ENCODE measurements at places on chromosomes 7 and 10.

- DNase-seq = no peak
These were observed 6.7 kb upstream of the TPST1 start for GRCh38 chr7:66198469-66198868.

DNA sequence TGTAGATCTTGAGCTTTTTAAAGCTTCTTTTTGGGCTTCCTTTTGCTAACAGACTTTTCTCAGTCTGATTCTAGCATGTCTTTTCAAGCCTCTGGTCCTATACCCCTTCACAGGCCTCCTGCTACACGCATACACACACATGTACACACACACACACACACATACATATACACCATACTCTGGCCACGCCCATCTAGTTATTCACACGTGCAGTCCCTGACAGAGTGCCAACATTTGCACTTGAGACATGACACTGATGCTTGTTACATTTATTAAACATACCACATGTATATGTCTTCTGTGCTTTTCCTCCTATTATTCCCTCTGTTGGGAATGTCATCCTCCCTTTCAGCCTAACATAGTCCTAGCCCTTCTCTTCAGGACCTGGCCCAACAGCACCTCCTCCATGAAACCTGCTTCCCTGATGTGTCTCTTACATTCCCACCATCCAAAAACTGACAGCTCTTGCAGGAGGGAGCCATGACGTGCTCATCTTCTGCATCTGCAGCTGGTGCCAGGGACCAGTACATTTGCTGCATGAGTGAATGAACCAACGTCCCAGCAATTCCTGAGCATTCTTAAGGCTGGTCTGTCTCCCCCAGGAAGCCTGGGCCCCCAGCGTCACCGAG lies 222.1 kb downstream of the ARHGAP12 start:
- no peak for DNase-seq

DNA sequence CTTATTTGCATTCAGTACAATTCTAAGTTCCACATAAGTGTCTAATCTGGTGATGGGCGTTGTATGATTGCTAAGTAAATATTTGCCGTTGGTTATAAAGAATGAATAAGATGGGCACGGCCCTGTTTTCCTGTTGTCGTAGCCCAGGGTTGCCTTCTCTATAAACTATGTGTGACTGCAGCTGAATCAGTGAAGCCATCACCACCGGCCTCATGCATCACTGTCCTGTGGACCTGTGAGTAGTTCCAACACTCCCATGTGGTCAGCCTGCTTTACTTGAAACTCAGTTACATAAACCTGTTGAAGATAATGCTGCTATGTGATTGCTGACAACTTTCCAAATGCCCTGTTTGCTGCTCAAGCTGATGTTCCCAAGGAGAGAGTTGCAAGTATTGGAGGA lies 21.6 kb upstream of the KLF6 start:
- peak; percentile 100 for DNase-seq

GRCh38 chr7:21656081-21656480 lies 113.2 kb downstream of the DNAH11 start:
- DNase-seq = no peak

GRCh38 chr7:81682873-81683272 lies 87.0 kb downstream of the HGF start:
- no peak for DNase-seq

GRCh38 chr7:50399206-50399605 lies 50.9 kb downstream of the FIGNL1 start:
- DNase-seq = no peak

- no peak for DNase-seq
These were observed 177.3 kb downstream of the DKK1 start for GRCh38 chr10:52491246-52491995.

DNA sequence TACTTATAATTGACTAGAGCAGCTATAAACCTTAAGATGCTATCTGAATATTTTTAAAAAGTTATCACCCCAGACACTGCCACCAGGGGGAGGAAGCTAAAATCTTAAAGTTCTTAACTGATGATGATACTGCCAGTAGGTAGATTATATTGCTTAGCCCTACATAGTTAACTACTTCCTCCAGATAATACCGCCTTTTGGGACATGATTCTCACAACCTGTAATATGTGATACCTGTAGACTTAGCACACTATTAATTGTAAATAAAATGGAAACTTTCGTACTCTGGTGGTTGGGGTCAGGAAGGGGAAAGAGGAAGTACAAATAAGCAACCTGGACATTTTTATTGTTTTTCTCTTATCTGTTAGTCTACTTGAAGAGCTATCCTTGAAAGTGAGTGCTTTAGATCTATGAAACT lies 268.9 kb downstream of the ADK start:
- DNase-seq = no peak

- DNase-seq = no peak
These were observed 108.9 kb upstream of the ASAH2 start for GRCh38 chr10:50360077-50360850.

DNA sequence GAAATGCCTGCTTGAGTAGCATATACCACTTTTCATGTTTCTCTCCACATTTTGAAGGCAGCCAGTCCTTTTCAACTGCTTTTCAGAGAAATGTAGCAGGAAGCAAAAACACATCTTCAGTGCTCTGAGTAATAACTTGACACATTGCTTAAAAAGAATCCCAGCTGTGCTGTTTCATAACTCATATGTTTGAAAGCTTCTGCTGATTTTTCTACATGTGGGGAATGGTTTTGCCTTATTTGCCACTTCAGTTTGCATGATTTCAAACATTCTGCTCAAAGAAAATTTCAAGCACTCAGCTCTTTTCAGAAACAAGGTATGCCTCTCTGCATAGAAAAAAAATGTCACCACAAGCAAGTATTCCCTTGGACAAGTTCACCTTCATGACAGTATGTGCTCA lies 732.8 kb downstream of the POM121L12 start:
- no peak for DNase-seq

DNA sequence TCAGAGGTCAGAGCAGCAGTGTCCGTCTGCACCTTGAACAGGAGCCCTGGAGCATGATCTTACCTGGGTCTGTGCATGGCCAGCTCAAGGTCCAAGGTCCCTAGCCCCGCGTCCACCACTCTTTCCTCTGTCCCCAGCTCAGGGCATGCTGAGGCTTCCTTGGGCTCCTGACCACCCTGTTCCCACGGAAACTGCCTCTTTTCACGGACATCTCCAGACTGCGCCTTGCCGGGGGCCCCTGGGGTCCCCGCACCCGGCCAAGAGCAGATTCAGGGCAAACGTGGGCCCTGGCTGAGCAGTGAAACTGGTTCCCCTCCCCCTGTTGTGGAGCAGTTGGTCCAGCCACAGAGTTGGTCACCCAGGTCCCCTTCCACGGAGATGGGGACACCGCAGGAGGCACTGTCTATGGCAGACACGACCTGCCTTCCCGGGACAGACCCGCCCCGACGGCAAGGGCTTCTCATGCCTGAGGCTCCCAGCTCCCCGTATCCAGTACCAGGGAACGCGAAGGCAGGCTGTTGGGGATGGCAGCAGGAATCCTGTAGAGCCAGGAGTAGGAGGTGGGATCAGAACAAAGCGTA lies 217.4 kb upstream of the PPP2R2D start:
- DNase-seq = no peak

DNA sequence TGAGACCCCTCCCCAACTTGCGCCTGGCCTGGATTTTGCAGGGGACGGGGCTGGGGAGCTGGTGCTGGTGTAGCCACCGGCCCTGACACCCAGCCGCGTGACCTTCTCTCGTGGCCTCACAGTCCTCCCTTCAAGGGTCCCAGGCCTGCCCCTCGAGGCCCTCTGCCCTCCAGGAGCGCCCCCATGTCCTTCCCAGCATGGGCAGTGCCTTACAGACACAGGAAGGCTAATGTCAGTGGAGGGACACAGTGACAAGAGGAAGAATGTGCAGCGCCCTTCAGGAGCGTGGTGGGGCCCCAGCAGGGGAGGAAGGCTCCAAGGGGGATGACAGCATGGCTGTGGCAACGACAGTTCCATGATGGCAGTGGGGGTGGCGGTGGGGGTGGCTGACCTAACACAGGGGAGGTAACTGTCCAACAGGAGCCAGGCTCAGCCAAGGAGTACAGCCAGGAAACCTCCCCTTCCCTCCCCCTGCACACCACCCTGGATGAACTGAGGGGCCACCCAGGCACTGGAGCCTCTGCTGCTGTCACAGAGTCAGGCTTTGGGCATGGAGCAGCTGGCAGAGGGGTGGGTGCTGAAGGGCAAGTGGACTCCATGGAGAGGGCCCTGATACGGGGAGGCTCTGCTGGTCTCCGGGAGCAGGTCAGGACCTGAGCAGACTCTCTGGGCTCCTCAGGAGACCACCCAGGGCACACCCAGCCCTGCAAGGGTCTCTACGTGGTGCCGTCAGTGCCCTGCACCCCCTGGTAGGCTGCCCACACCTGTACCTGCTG lies 76.0 kb upstream of the RET start:
- DNase-seq = no peak

DNA sequence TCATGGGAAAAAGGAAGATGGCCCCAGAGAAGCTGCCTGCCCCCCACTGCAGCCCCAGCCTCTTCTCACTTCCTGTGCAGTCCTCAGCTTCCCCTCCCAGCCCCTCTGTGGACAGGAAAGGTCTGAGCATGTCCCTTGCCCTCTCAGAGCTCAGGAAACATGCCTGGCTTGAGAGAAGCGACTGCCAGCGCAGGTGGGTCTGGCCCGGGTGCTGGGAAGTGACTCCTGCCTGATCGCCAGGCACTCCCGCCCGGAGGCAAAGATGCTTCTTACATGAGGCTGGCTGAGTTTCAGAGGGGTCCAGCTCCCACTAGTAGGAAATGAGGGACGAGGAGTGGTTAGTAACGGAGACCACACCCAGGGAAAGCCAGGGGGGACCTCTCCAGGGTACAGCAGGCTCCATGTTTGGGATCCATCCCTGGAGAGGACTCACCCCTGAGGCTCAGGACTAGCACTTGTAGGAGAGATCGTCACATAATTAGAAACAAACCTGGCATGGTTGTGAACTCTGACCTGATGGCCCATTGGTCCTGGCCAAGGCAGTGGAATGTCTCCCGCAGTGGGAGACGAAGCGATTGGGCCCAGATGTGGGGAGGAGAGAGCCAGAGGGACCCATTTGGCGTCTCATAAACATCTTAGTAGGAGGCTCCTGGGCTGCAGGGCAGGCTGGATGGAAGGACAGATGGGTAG lies 12.3 kb downstream of the ELN start:
- no peak for DNase-seq

DNA sequence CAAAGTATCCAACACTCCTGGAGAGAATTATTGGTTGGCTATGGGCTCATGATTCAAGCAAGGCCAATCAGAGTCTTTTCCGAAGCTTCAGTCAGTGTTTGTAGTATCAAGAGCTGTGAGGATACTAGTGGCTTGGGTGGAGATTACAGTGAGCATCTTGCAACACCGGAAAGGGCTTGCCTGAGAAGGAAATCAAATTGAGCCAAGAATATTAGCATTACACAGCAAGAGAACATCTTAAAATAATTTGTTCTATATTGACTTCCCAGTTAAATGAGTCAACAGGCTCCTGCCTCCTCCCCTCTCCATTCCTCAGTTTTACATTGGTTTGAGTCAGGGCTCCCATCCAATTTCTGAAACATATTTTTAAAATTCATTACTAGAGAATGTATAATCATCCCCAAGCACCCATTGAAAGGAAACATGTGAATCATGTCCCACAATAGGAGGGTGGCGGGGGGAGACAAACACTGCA lies 127.4 kb downstream of the ELAPOR2 start:
- DNase-seq = peak; percentile 14

DNA sequence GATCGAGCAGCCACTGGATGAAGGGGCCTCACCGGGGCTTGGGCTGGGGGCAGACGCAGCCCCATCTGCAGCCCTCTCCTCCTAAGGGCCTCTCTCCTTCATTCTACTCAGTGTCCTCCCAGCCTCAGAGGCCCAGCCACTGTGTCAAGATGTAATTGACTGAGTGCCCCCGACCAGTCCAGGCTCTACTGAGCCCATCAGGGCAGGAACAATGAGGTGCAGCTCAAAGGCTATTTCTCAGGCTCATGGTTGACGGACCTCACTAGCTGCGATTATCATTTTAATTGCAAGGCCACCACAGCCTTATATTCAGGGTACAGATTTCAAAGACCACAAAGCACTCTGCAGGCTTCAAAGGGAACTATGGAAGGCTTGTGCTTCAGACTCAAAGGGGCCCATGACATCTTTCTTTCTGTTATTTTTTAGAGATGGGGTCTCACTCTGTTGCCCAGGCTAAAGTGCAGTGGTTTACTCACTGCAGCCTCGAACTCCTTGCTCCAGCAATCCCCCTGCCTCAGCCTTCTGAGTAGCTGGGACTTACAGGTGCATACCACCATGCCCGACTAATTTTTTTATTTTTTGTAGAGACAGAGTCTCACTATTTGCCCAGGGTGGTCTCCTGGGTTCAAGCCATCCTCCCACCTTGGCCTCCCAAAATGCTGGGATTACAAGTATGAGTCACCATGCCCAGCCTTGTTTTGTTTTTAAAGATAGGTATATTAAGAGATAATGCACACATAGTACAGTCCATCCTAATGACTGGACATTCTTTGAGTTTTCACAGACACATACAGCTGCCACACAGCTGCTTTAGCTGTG lies 23.7 kb downstream of the SLC29A3 start:
- no peak for DNase-seq

GRCh38 chr10:79982362-79982800 lies 33.5 kb upstream of the SFTPD start:
- no peak for DNase-seq

- DNase-seq = no peak
These were observed 34.3 kb upstream of the EN2 start for GRCh38 chr7:155423337-155424285.

GRCh38 chr7:105210721-105211205 lies 178.0 kb downstream of the SRPK2 start:
- no peak for DNase-seq

- no peak for DNase-seq
These were observed 18.1 kb downstream of the PDGFA start for GRCh38 chr7:501526-501925.

- DNase-seq = no peak
These were observed 142.1 kb downstream of the PHTF2 start for GRCh38 chr7:77940647-77941046.

DNA sequence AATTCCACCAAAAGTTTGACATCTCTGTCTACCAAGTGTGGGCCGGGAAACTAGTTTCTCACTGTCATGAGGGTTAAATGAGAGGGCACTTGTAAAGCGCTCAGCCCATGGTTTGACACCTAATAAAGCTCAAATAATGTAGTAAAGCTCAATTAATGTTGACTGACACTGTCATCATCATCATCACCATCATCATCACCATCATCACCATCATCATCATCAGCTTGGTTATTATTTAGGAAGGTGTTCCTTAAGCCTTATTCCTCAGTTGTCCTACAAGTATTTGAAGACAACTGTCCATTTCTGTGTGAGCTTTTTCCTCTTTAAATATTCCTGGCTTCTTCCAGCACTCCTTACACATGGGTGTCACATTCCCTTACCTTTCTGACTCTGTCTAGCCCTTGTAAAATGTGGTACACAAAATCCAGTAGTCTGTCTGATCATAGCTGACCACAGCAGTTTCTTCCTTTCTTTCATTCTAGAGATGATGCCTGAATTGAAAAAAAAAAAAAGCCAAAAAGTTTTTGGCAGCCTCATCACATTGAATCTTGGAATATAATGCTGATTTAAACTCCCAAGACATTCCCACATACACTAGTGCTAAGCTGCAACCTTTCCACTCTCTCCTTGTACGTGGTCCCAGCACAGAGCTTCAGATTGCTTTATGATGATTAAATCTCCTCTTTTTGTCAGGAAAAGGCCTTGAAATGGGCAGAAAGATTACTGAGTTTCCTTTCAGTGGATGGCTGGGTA lies 40.6 kb upstream of the SEPHS1 start:
- no peak for DNase-seq

GRCh38 chr10:104824380-104825006 lies 183.4 kb downstream of the SORCS3 start:
- no peak for DNase-seq

- DNase-seq = no peak
These were observed 157.3 kb upstream of the ADCY1 start for GRCh38 chr7:45416846-45417245.

All from epithelial cell of prostate (primary cell).